ENCODE measurements at places on chromosomes 1 and 21. TPM values are rescaled to one million over a fixed set of nuclear protein-coding genes. Genes with fewer than 3 reads are reported as not detected.

AHCYL1 gene
- total RNA-seq: 52.1 TPM

LAX1 gene
- total RNA-seq: not detected

OTUD3 gene
- 2.6 TPM for total RNA-seq

LORICRIN gene
- not detected for total RNA-seq

SPATA45 gene
- total RNA-seq: not detected

ARMH1 gene
- total RNA-seq: 0.38 TPM

LAPTM5 gene
- 0.24 TPM for total RNA-seq

FCRL4 gene
- not detected for total RNA-seq

RSPO1 gene
- total RNA-seq: 0.10 TPM

LAMC2 gene
- total RNA-seq: 24.4 TPM

TNFRSF18 gene
- total RNA-seq: 0.15 TPM

FAM177B gene
- not detected for total RNA-seq

TIAM1 gene
- total RNA-seq: 0.63 TPM

RAB7B gene
- total RNA-seq: 1.7 TPM

FAM131C gene
- total RNA-seq: 19.5 TPM

PTAFR gene
- 0.09 TPM for total RNA-seq

DISC1 gene
- total RNA-seq: 0.10 TPM

CAMK2N1 gene
- 49.0 TPM for total RNA-seq

C4BPA gene
- 0.52 TPM for total RNA-seq

FCGR2B gene
- not detected for total RNA-seq

PDE9A gene
- 1.3 TPM for total RNA-seq

BRDT gene
- not detected for total RNA-seq

C1orf232 gene
- not detected for total RNA-seq

RXRG gene
- not detected for total RNA-seq

CNR2 gene
- not detected for total RNA-seq

NBPF26 gene
- total RNA-seq: 4.8 TPM

TEX38 gene
- total RNA-seq: not detected

CASQ2 gene
- not detected for total RNA-seq

EFNA1 gene
- 31.6 TPM for total RNA-seq
